ENCODE measurements at places on chromosomes 11 and 22.

DNA sequence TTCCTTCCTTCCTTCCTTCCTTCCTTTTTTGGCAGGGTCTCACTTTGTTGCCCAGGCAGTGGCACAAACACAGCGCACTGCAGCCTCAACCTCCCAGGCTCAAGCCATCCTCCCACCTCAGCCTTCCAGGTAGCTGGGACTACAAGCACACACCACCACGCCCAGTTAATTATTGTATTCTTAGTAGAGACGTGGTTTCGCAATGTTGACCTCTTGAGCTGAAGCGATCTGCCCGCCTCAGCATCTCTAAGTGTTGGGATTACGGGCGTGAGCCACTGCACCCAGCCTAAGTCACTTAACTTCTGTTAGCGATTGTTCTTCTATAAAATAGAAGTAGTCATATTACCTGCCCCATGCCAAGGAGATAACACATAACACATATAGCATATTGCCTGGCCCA lies 2.8 kb upstream of the SYTL2 start:
- DNase-seq, result no peak

DNA sequence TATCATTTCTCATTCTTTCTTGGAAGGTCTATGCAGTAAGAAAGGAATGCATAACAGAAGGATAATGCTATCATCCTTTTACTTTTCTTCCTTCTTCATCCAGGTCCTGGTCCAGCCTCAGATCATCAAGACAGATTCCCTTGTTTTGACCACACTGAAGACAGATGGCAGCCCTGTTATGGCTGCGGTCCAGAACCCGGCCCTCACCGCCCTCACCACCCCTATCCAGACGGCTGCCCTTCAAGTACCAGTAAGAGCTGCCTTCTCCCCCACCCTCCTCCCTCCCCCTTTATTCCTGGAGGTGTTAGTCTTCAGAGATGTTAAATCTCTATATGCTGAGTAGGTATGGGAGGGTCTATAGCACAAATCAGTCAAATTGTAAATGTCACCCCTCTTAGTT lies 37.9 kb downstream of the SREBF2 start:
- DNase-seq, result no peak

GRCh38 chr11:103546236-103546635 lies 437.0 kb downstream of the DYNC2H1 start:
- DNase-seq, result no peak

- no peak for DNase-seq
Measured at GRCh38 chr11:64545619-64546018, 45.4 kb upstream of the SLC22A12 start.

DNA sequence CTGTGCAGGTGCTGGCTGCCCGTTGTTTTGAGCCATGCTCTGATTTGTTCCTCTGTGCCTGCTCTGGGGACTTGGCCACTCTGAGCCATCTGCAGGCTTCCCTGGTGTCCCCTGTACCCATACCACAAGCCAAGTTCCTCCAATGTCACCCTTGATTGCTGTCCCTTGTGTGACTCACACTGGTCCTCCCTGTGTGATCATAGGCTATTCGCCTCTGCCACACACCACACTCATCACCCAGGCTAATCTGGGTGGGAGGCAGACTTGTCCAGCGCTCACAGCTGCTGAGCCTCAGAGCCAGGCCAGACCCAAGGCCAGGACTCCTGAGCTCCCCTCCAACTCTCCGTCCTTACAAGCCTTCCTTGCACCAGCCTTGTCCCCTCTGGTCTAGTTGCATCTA lies 31.7 kb downstream of the IGF2 start:
- DNase-seq, result no peak

DNA sequence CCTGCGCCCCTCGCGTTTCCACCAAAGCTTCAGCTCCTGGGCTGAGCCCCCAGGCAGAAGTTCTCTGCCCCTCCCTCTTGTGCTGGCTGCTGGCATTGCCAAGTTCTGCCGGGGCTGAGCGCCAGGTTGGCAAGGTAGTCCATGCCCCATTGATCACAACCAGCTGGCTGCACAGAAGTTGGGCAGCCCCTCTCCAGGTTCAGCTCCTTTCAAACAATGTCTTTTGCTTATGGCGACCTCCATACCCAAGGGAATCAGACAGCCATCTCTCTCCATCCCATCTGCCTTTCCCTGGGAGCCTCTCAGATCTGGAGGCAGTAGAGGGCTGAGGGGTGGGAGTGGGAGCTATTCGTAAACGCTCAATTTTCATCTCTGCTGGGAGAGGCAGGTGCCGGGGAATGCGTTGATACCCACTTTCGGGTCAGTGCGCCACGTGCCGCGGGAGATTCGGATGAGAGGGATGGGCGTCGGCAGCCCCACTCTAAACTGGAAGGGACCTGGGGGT lies 1.5 kb downstream of the ADAMTS8 start:
- no peak for DNase-seq

GRCh38 chr22:46024136-46024840 lies 47.3 kb upstream of the WNT7B start:
- no peak for DNase-seq

DNA sequence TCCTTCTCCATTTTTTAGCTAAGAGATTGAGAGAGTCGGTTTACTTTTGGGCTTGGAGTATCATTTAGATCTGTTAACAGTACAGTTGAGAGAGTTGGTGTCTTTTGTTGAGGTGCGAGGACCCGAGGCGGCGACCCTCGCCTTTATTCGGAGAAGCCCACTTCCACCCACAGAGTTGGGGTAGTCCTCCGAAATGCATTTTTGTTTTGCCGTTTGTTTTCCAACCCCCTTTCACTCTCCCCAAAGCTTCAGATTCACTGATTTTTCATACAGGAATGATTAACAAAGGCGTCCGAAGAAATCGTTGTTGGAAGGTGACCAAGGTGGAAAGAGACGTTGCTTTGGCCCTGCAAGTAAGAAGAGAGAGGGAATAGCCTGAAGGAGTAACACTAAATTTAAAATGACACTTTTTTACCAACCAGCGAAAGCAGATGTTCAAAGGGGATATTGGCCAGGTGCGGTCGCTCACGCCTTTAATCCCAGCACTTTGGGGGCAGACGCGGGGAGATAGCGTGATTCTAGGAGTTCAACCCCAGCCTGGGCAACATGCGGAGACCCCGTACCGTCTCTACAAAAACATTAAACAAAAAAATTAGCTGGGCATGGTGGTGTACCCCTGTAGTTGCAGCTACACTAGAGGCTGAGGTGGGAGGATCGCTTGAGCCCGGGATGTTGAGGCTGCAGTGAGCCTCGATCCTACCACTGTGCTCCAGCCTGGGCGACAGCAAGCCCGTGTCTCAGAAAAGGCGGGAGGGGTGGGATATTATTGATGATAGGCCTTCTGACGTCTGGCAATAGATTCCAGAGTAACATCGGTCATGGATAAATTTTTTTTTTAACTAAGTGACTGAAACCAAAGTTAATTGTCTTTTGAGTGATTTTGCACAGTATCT lies 899 bp upstream of the RAB30 start:
- no peak for DNase-seq

- no peak for DNase-seq
Measured at GRCh38 chr11:75654314-75654713, 14.5 kb downstream of the MAP6 start.
